Upper lobe of right lung (tissue), 1 donor: ENCODE measurements at places on chromosomes 16 and 17. TPM values are rescaled to one million over a fixed set of nuclear protein-coding genes. Genes with fewer than 3 reads are reported as not detected.

GRCh38 chr16:19093631-19094541, 19.9 kb upstream of the ITPRIPL2 start:
- no peak overlapping the region for H3K4me3 ChIP-seq
- no peaks in the 10 kb centered on the region for H3K27me3 ChIP-seq
- DNase-seq = no peak
- no peaks in the 10 kb centered on the region for H3K36me3 ChIP-seq

GRCh38 chr17:46208997-46209396, 15.8 kb upstream of the KANSL1 start:
- no peak for DNase-seq
- no peaks in the 10 kb centered on the region for H3K27me3 ChIP-seq
- no peaks in the 10 kb centered on the region for H3K4me1 ChIP-seq
- no peak overlapping the region for H3K4me3 ChIP-seq

DNA sequence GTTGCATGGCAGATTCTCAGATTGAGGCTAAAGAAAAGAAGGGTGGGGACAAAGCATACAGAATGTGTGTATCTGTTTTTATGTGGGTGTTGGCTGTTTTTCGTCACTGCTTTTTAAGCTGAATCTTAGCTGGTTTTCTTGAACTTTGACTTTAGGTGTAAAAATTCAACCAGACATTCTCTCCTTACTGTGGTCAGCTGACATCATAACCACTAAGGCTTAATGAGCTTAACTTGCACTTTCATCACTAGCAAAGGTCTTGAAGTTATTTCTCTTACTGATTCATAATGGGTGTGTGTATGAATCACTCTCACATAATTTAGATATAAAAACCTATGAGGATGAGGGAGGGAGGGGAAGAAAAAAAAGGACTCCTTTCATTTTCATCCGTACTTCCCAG, 4.0 kb upstream of the CDC6 start:
- H3K4me3 ChIP-seq = no peak overlapping the region
- DNase-seq = no peak
- peaks cover 37% of the 10 kb centered on the region for H3K36me3 ChIP-seq
- H3K27ac ChIP-seq = peak overlapping the region; percentile 32
- no peaks in the 10 kb centered on the region for H3K27me3 ChIP-seq

DNA sequence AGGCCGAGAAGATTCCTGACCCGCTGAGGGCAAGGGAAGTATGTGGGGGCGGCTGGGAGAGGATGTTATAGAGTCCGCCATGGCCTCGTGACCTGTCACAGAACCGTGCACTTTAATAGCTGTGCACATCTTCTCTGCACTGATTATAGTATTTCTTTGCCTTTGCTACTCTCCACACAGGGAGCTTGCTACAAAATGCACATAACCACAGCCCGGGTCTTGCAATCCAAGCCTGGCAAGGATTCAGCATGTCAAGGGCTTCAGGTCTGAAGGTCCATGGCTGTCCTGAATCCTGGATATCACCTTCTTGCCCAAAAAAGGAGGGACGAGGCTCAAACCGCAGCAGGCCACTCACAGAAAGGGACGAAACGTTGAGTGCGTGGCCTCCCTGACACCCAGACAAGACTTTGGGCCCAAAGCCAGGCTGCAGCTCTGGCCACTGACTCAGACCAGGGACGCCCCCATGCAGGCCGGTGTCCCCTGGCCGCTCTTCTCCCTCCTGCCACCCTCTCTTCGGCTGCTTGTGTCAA, 43.7 kb downstream of the USP22 start:
- peaks cover 14% of the 10 kb centered on the region for H3K4me1 ChIP-seq
- no peaks in the 10 kb centered on the region for H3K27me3 ChIP-seq
- peak; percentile 46 for DNase-seq
- H3K4me3 ChIP-seq = no peak overlapping the region
- H3K36me3 ChIP-seq = peaks cover 51% of the 10 kb centered on the region

GRCh38 chr17:79758271-79758670, 19.7 kb upstream of the CBX2 start:
- no peak overlapping the region for H3K4me3 ChIP-seq
- H3K36me3 ChIP-seq = no peaks in the 10 kb centered on the region
- H3K27me3 ChIP-seq = peaks cover 8% of the 10 kb centered on the region
- DNase-seq = no peak

- H3K4me3 ChIP-seq = peak overlapping the region; percentile 30
- H3K27ac ChIP-seq = peak overlapping the region; percentile 51
- no peaks in the 10 kb centered on the region for H3K4me1 ChIP-seq
Observed at GRCh38 chr17:2723997-2724783, 12.6 kb upstream of the CLUH start.

DNA sequence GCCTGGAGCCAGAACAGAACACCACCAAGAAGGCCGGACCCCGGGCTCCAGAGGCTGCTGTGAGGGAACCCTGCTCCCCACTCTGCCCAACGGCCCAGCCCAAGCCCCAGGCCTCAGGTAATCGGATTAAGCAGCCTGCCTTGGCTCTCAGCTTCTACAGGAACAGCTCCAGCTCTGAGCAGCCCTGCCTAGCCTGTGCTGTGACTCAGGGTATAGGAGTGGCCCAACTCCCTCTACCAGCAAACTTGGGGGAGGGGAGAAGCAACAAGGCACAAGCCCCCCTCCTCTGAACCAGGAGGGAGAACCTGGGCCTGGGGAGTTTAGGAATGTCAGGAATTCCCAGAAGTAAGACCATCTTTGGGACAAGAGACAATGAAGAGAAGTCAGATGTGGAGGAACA, 849 bp upstream of the SOX15 start:
- no peak for DNase-seq
- no peak overlapping the region for H3K27ac ChIP-seq
- H3K27me3 ChIP-seq = no peaks in the 10 kb centered on the region
- H3K4me3 ChIP-seq = no peak overlapping the region
- peaks cover 4% of the 10 kb centered on the region for H3K4me1 ChIP-seq

- no peaks in the 10 kb centered on the region for H3K27me3 ChIP-seq
- H3K4me3 ChIP-seq = no peak overlapping the region
- H3K36me3 ChIP-seq = no peaks in the 10 kb centered on the region
- no peak for DNase-seq
Observed at GRCh38 chr16:63717806-63718205, 1404.1 kb downstream of the CDH11 start.

GRCh38 chr16:88965826-88966480, 11.1 kb downstream of the CBFA2T3 start:
- no peak overlapping the region for H3K4me3 ChIP-seq
- DNase-seq = no peak
- peaks cover 7% of the 10 kb centered on the region for H3K4me1 ChIP-seq
- no peaks in the 10 kb centered on the region for H3K36me3 ChIP-seq
- peaks cover 26% of the 10 kb centered on the region for H3K27me3 ChIP-seq
- H3K27ac ChIP-seq = no peak overlapping the region

DNA sequence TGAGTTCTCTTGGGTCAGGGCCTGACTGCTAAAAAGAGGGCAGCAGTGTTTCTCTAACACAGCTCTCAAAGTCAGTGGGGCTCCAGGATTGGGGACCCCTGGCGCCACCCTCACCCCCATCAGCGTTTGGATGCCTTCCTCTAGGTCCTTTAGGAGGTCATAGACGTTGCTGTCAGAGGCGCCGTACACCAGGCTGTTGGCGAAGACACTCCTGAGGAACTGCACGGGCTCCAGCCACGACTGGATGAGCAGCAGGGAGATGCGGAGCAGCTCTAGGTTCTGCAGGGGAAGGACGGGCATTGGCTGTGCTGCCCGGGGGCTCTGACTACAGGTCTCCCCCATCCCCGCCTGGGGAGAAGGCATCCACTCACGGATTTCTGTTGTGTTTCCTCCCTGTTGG, 993 bp downstream of the GH1 start:
- peaks cover 8% of the 10 kb centered on the region for H3K27me3 ChIP-seq
- DNase-seq = no peak
- H3K4me3 ChIP-seq = no peak overlapping the region
- no peaks in the 10 kb centered on the region for H3K36me3 ChIP-seq
- H3K27ac ChIP-seq = no peak overlapping the region

GRCh38 chr16:71645450-71645849, 19.5 kb downstream of the MARVELD3 start:
- H3K4me3 ChIP-seq = no peak overlapping the region
- no peak overlapping the region for H3K27ac ChIP-seq
- H3K36me3 ChIP-seq = peaks cover 14% of the 10 kb centered on the region
- H3K4me1 ChIP-seq = no peaks in the 10 kb centered on the region
- DNase-seq = no peak

- H3K36me3 ChIP-seq = no peaks in the 10 kb centered on the region
- no peak overlapping the region for H3K27ac ChIP-seq
- H3K4me1 ChIP-seq = peaks cover 11% of the 10 kb centered on the region
- H3K27me3 ChIP-seq = no peaks in the 10 kb centered on the region
- DNase-seq = peak; percentile 66
Observed at GRCh38 chr17:80873307-80873951, 118.2 kb upstream of the CHMP6 start.

- H3K4me3 ChIP-seq = no peak overlapping the region
- DNase-seq = peak; percentile 65
- no peaks in the 10 kb centered on the region for H3K27me3 ChIP-seq
- peaks cover 5% of the 10 kb centered on the region for H3K36me3 ChIP-seq
- H3K27ac ChIP-seq = peak overlapping the region; percentile 70
Observed at GRCh38 chr16:69848637-69849545, 86.8 kb downstream of the WWP2 start.

GRCh38 chr16:55665511-55665910, 9.7 kb downstream of the SLC6A2 start:
- peaks cover 4% of the 10 kb centered on the region for H3K27me3 ChIP-seq
- no peaks in the 10 kb centered on the region for H3K36me3 ChIP-seq
- H3K27ac ChIP-seq = no peak overlapping the region
- no peak overlapping the region for H3K4me3 ChIP-seq

DNA sequence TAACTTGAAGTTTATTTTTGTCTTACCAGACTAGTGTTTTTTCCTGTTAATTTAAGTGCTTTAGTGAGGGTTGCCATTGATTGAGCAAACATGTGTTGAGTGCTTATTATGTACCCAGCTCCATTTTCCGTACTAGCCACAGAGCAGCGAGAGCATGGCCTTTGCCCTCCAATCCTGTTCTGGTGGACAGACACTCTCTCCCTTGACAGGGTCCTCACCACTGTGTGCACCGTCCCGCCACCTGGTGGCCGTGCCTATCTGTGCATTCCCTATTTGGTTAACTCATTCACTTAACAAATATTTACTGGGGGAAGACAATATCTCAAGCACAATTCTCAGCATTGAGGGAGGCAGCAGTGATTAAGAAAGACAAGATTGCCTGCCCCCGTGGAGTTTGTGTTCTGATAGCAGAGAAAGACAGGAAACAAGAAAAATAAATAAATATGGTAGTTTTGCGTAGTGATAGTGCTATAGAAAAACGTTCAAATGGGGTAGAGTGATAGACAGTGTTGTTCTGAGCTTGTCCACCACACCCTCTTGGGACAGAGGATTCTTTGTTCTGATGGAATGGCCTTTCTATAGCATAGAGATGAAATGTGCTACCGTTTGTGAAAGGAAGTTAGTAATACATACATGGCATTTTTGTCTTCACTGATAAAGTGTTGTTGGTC, 13.0 kb downstream of the CDH13 start:
- no peaks in the 10 kb centered on the region for H3K4me1 ChIP-seq
- H3K27ac ChIP-seq = no peak overlapping the region
- H3K27me3 ChIP-seq = no peaks in the 10 kb centered on the region
- no peak overlapping the region for H3K4me3 ChIP-seq
- no peaks in the 10 kb centered on the region for H3K36me3 ChIP-seq

DNA sequence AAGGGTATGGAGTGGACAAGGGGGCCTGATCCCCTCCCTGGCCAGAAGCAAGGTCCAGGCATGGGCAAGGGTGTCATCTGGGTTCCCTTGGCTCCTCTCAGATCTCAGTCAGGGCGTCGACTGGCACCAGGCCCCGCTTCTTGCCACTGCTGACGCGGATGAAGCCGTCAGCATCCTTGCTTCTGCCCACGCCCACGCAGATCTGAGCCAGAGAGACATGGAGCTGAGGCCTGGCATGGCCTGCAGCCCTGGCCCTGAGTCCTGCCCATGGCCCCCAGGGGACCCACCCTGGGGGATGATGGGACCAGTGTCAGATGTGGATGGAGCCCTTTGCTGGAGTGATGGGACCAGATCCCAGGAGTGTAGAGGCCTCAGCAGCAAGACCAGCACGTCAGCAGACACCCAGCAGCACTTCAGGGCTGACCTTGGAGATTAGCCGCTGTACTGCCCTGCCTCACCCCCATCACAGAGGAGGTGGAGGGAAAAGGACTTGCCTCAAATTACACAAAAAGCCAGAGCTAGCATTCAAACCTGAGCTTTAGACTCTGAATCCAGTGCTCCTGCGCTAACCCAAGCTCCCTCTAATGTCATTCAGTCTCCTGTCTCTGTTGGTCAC, 12.2 kb downstream of the RPL19 start:
- no peak overlapping the region for H3K27ac ChIP-seq
- no peak overlapping the region for H3K4me3 ChIP-seq

DNA sequence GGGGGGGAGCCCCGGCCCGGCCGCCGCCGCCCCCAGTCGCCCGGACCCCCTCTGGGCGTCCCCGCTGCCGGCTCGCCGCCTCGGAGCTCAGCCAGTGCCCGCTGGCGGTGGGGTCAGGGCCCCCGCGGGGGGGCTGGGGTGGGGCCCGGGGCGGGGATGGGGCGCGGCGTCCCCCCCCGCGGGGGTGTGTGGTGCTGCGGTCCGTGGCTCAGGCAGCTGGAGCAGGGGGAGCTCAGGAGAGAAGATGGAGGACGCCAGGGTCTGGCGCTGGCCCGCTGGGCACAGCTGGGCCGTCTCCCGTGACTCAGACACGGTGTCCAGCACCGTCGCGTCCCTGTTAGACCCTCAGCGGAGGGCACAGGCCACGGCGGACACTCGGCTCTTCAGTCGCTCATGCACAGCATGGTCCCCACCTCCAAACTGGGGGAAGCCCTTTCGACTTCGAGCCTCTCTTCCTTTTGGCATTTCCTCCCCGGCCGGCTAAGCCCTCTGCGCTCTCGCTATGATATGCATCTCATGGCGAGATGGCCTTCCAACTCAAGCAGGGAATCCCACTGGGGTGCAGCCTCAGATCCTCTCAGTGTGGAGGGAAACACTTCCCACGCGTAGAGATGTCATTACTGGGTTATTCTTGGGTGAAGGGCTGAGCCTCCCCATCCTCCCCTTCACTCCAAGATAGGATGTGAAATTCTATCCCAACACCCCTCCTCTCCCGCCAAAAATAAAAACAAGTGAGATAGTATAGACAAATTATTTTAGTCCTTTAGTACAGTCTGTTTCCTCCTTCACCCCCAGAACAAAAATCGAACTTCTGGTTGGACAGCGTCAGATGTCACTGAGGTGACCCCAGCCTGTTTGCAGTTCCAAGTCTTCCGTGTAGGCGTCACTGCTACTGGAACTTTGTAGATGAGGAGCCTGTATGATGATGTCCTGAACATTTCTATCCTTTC, 522 bp upstream of the VEZF1 start:
- H3K4me1 ChIP-seq = peaks cover 43% of the 10 kb centered on the region
- H3K27me3 ChIP-seq = no peaks in the 10 kb centered on the region
- peak overlapping the region; percentile 83 for H3K4me3 ChIP-seq
- peak overlapping the region; percentile 93 for H3K27ac ChIP-seq

- DNase-seq = no peak
- H3K27me3 ChIP-seq = no peaks in the 10 kb centered on the region
Observed at GRCh38 chr17:13293421-13293820, 275.6 kb upstream of the ELAC2 start.

Gene RNF222
- total RNA-seq = not detected

Gene SLC16A5
- total RNA-seq = 40.5 TPM

Gene HSD3B7
- 30.4 TPM for total RNA-seq

Gene ZNF205
- total RNA-seq = 11.7 TPM

Gene ZKSCAN2
- total RNA-seq = 4.9 TPM

Gene TLK2
- 38.4 TPM for total RNA-seq

Gene PIMREG
- 0.26 TPM for total RNA-seq

Gene RANGRF
- 31.0 TPM for total RNA-seq

Gene TIMM22
- total RNA-seq = 10.7 TPM

Gene HOXB8
- total RNA-seq = 1.0 TPM

Gene PRR29
- total RNA-seq = 0.43 TPM
